Brain pericyte (primary cell): ENCODE measurements at places on chromosomes 11 and 22.
A peak's percentile ranks its signal among the peaks of the same experiment; 100 is the strongest.

DNA sequence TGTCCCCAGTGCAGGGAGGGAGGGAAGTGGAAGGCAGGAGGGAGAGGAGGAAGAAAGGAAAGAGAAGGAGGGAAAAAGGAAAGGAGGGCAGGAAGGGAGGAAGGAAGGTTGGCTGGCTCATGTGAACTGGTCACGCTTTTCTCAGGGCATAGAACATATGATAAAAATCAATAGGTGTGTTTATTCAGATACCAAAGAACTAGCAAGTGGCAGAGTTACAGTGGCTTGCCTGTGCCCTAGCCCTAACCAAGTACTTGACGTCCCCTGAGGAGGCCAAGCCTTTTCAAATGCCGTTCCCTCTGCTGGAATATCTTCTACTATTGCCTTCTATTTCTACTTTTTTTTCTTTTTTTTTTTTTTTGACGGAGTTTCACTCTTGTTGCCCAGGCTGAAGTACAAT, 33.5 kb downstream of the CHRDL2 start:
- no peak for DNase-seq

GRCh38 chr11:112583261-112583893, 322.7 kb upstream of the PLET1 start:
- DNase-seq: no peak

- no peak for DNase-seq
Measured at GRCh38 chr11:102117472-102118113, 7.3 kb downstream of the YAP1 start.

GRCh38 chr11:8097062-8097461, 16.1 kb downstream of the TUB start:
- DNase-seq: no peak

DNA sequence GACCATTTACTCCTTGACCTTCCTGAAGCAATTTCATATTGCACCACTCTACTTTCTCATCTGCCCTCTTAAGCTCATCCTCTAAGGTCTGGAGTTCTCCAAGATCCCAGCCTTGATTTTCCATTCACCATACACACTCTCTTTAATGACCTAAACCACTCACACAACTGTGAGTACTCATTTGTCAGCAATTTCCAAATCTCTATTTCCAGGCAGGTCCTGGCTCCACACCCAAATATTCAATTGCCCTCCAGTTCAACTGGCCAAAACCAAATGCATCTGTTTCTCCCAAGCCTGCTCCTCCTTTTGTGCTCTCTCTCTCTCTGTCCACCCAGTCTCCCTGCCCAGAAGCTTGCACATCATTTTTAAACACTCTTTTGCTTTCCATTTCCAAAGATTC, 39.6 kb downstream of the NEU3 start:
- DNase-seq: no peak

DNA sequence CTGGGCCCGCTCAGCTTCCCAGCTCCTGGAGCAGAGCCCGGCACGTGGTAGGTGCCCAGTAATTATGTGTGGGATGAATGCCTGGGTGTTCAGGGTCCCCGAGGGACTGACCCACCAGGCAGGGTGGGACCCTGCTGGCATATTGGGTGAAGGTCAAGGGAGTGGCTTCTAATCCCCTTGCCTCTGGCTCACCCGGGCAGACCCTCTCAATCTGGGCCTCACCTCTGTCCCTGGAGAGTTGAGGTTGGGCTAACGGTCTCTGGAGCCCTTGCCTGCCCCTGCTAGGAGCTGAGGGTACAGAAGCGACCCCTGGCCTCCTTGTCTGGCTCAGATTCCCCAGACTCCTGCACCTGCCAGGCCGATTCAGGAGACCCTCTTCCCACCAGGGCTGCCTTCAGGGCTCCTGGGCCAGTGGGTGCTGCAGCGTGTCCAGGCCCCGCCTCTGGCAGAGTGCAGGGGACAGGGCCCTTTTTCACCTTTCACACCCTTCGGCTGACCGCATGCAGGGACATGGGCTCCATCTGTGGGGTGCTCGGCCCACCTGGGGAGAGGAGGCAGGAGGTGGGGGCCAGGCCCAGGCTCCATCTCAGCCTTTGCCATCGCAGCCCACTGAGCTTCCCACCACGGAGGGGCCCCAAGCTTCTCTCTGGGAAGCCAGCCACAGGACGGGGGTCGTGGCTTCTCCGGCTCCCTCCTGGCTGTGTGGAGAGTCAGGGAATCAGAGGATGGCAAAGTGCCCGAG, 3.8 kb upstream of the CTSD start:
- DNase-seq: no peak

GRCh38 chr22:44972363-44973083, 37.3 kb downstream of the PHF21B start:
- DNase-seq: no peak

GRCh38 chr11:65695459-65696241, 16.4 kb upstream of the KAT5 start:
- DNase-seq: no peak

- DNase-seq: no peak
Measured at GRCh38 chr11:110501428-110501827, 71.7 kb downstream of the FDX1 start.

DNA sequence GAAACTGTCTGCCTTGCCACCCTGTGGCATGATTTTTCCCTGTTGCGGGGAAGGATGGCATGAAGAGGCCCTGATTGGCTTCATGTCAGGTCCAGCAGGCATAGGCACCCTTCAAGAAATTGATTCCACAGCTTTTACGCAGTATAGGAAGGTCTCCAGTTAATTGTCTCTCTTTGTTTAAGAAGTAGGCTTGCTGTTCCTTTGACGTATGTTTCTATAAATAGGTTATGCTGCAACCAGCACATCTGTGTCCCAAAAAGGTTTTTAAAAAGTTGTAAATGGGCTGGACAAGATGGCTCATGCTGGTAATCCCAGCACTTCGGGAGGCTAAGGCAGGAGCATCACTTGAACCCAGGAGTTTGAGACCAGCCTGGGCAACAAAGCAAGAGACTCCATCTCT, 62.6 kb downstream of the CD6 start:
- no peak for DNase-seq

GRCh38 chr22:48765595-48765994, 1062.1 kb downstream of the BRD1 start:
- DNase-seq: no peak

DNA sequence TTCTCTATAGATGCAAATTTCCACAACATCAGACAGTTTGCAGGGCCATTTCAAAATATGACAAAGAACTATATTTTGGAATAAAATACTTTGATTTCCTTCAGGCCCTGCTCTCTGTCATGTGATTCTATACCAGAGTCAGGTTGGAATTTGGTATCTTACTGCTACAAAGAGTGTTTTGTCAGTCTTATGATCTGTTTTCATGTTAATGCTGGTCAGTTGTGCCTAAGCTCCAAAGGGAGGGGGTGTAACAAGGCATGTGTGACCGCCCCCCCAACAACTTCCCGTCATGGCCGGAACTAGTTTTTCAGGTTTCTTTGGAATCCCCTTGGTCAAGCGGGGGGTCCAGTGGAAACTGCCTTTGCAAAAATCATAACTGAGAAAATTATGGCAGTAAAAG, 15.1 kb downstream of the C11orf96 start:
- DNase-seq: no peak

GRCh38 chr11:77656362-77656761, 18.8 kb upstream of the CLNS1A start:
- no peak for DNase-seq

GRCh38 chr11:126833065-126833464, 167.5 kb downstream of the KIRREL3 start:
- DNase-seq: no peak

GRCh38 chr22:43295173-43295572, 48.0 kb downstream of the SCUBE1 start:
- no peak for DNase-seq

DNA sequence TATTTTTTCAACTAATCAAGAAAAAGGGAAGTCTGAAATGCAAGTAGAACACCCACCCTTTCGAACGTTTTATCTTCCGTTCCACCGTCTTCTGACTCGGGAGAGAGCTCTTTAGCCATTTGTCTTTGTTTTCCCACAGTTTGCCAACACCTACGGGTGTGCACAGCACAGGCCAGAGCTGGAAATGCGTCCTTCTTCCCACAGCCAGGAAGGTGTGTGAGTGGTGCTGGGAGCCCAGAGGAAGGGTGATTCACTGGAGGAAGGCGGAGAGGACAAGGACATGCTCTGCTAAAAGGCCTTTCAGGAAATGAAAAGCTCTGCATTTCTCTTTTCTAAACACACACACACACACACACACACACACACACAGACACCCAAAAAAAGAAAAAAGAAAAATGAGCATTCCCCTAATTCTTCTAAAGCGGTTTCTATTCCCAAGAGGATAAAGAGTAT, 18.5 kb downstream of the ENDOD1 start:
- DNase-seq: no peak

GRCh38 chr11:117735350-117735977, 61.6 kb downstream of the DSCAML1 start:
- DNase-seq: no peak

DNA sequence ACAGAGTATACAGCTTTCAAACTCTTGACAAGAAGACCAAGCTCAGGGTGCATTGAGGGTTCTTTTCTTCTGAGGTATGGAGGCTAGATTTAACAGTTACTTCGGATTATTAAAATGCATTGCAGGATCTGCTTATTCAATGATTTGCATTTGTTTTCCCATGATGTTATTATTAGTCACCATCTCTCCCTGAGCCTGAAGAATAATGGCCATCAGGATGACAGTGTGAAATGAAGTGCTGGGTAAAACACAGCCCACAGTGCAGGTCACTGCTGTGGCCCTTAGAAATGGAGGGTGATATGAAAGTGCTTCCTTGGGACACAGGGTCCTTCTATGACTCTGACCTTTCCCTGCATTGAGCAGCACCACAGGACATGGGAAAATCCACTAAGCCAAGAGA, 40.0 kb downstream of the TECTA start:
- no peak for DNase-seq

GRCh38 chr22:35900483-35901168, 128.0 kb downstream of the RBFOX2 start:
- no peak for DNase-seq

DNA sequence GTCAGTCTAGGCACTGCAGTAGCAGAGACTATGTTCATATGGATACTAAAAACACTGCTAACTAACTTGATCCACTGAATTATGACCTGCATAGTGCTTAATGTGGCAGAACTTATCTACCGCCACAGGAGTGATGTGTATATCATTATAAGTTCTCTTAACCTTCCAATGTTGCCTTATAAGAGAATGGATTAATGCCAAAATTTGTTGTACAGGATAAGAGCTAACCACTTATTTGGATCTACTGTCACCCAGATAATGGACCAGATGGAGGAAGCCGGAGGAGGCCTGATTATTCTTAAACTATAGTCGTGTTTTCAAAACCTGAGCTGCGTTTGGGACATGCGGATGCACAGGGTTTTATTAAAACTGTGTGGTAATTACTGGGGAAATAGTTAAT, 1.9 kb upstream of the OR51B4 start:
- DNase-seq: no peak

GRCh38 chr11:2655834-2656622, 43.8 kb downstream of the KCNQ1OT1 start:
- no peak for DNase-seq

- DNase-seq: no peak
Measured at GRCh38 chr11:63745304-63746170, 23.0 kb downstream of the ZFTA start.

DNA sequence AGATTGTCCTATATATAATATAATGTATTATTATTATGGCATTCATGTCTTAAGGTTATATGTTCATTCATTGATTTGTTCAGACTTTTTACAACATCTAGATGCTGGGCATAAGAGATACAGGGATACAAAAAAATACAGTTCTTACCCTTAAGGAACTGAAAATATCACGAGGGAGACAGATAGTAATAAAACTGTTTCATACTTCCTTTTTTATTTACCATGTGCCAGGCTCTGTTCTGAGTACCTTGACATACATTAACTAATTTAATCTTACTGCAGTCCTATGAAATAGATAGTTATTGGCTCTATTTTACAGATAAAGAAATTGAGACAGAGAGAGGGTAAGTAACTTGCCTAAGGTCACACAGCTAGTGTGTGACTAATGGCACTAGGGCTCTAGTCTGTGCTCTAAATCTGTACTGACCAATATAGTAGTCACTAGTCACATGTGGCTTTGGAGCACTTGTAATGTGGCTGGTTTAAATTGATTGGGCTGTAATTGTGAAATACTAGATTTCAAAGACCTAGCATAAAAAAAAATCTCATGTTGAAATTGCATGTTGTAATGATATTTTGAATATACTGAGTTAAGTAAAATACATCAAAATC, 21.3 kb downstream of the TRIM44 start:
- no peak for DNase-seq

GRCh38 chr11:123429913-123430720, at the start of gene GRAMD1B:
GRAMD1B (plus strand) TSS chr11:123430269; CDS start chr11:123430793, 524 bp downstream.
- peak; percentile 37 for DNase-seq

- no peak for DNase-seq
Measured at GRCh38 chr11:32099516-32099915, 8.6 kb downstream of the RCN1 start.

- no peak for DNase-seq
Measured at GRCh38 chr22:40107851-40108378, 69.8 kb upstream of the TNRC6B start.

DNA sequence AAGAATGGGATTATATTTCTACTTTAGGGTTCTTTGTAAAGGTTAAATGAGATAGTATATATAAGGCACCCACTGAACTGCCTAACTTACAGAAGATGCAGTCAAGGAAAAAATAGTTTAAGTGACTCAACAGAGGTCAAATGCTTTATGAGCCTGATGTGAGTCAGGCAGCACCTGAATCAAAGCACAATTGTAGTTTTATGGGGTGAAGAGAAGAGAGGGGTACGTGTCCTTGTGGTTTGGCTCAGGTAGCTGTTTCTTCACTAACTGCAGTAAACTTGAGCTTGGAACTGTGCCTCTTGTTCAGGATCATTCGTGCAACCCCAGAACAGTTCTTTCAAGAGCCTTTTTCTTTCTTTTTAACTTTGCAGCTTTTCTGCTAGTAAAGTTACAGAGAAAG, 125.2 kb upstream of the SPON1 start:
- DNase-seq: no peak

DNA sequence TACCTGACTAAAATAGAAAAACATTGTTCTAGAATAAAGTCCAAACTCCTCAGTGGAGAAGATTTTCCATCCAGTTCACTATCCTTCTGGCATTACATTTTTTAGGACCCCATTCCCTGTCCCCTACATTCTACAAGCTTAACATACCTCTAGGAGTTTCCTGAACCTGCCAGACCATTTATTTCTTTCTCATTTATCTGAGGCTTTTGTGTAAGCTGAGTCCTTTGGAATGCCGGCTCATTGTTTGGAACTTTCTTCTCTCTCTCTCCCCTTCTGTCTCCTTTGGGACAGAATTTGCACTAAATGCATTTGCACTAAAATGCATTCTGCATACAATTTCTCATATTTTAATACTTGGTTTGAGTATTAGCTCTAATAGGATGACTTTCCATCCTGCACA, 393.0 kb upstream of the ANO3 start:
- no peak for DNase-seq

- no peak for DNase-seq
Measured at GRCh38 chr11:35210876-35211546, 72.0 kb downstream of the CD44 start.
